ENCODE measurements at places on chromosomes 16 and 17. TPM values are rescaled to one million over a fixed set of nuclear protein-coding genes. Genes with fewer than 3 reads are reported as not detected.

Gene CHRNE
- total RNA-seq, result 1.6 TPM

Gene C1QTNF1
- 563 TPM for total RNA-seq

Gene AARSD1
- 39.2 TPM for total RNA-seq

Gene KARS1
- total RNA-seq, result 101 TPM

Gene IKZF3
- total RNA-seq, result 1.3 TPM

Gene MPP2
- total RNA-seq, result 2.3 TPM

Gene JMJD6
- 55.3 TPM for total RNA-seq

Gene CDH8
- not detected for total RNA-seq

Gene WFIKKN1
- total RNA-seq, result 0.55 TPM

Gene TEKT3
- total RNA-seq, result not detected

Gene GJC1
- 17.1 TPM for total RNA-seq

Gene BIRC5
- not detected for total RNA-seq

Gene CDK10
- 41.0 TPM for total RNA-seq

Gene ZPBP2
- total RNA-seq, result not detected

Gene MSLN
- not detected for total RNA-seq

Gene SNF8
- total RNA-seq, result 104 TPM

Data from mesenteric fat pad (tissue), 1 donor.